Right lung (tissue), 10 donors: ENCODE measurements at places on chromosomes 6 and 20. TPM values are rescaled to one million over a fixed set of nuclear protein-coding genes. Genes with fewer than 3 reads are reported as not detected.
A peak's percentile ranks its signal among the peaks of the same experiment; 100 is the strongest.

VSTM2L gene
- polyA plus RNA-seq: 7.0 TPM

HRH3 gene
- not detected for polyA plus RNA-seq

RAET1E gene
- polyA plus RNA-seq: 0.61 TPM

CPNE5 gene
- 6.8 TPM for polyA plus RNA-seq

LY6G5C gene
- 4.9 TPM for polyA plus RNA-seq

DNA sequence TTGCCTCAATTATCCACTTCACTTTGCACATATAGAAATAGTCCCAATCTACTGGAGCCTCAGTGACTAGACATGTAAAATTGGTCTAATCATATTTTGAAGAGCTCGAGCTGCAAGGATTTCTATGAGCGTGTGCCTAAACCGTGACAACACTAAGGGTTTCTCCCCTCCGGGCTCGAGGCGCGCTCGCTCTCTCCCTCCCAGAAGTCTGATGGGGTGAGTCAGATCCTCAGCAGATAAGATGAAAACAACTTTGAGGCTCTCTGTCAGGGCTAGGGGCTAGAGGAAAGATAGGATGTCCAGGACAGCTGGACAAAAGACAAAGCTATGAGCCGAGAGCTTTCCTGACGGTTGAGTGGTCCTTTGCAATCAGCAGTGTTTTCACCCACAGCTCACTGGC, 16.8 kb downstream of the GNAS-AS1 start:
- no peak for DNase-seq

DNA sequence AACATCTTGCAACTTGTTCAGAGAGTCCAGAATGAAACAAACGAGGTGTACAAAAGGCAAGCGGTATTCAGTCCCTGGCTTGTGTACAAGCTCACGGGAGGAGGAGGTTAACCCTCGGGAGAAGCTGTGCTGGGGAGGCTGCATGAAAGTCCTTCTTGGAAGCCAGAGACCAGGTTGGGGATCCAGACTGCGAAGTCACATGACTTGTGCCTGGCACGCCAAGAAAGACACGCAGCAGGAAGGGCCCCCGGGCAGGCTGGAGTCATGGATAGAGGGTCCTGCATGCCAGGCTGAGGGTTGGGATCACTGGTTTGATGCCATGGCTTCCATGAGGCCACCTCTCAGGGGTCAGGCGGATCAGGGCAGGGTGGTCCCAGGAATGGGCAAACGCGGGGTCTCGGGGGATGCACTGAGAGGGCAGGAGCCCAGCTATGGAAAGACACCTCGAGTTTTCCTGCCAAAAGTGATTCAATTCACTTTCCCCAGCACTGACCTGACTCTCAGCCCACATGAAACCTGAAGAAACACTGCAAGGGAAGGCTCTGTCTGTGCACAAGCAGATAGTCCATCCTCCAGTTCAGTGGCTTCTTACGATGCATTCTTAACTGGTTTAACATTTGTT, 79.4 kb downstream of the DLL1 start:
- DNase-seq: no peak

- peak; percentile 79 for DNase-seq
Measured at GRCh38 chr6:18990059-18990978, 603.2 kb downstream of the RNF144B start.

DNA sequence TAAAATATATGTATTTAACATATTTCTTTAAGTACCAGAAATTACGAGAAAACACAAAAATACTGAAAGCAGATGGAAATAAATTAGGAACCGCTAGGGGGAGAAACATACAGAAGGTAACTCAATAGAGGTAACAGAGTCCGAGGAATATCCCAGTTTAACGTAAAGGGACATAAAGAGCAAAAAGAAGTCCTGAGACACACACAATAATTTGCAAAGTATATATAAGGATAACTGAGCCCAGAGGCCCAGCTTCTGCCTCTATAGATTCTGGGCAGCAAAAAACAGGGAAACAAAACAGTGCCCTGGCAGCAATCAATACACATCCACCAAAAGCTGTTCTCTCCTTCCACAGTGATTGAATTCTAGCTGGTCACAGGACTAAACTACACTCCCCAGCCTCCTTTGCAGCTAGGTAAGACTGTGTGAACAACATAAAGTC, 15.1 kb downstream of the TBC1D32 start:
- DNase-seq: no peak

DNA sequence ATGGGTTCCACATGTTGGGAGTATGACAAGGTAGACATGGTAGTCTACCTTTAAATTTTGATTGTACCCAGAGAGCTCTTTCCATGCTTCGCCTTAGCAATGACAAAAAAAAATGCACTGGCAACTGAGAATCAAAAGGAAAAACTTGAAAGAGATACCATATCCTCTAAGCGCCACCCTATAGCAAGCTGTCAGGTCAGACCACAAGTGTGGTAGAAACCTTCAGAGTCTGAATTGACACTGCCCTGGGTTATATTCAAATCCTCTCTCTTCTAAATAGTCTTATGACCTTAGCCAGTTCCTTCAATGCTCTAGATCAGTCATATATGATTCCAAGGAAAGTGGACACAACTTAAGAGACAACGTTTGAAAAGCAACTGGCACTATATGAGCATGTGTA, 45.6 kb upstream of the SMLR1 start:
- DNase-seq: no peak

GRCh38 chr20:48722002-48722731, 105.6 kb downstream of the PREX1 start:
- DNase-seq: no peak

DNA sequence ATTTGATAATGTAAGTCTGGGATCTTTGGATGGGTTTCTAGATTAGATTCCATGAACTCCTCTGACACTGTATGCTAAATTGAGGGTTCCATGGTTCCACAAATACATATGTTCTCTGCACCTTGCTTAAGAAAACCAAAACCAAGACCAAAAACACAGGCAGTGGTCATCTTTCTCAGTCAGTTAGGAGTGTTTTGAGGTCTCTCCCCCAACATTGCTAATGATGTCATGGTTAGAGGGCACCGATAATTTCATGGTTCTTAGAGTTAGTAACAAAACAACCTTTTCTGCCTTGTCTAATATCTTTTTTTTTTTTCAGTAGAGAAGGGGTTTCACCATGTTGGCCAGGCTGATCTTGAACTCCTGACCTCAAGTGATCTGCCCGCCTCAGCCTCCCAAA, 44.5 kb downstream of the ARID1B start:
- no peak for DNase-seq

- DNase-seq: no peak
Measured at GRCh38 chr6:17484201-17484849, 90.9 kb downstream of the CAP2 start.

DNA sequence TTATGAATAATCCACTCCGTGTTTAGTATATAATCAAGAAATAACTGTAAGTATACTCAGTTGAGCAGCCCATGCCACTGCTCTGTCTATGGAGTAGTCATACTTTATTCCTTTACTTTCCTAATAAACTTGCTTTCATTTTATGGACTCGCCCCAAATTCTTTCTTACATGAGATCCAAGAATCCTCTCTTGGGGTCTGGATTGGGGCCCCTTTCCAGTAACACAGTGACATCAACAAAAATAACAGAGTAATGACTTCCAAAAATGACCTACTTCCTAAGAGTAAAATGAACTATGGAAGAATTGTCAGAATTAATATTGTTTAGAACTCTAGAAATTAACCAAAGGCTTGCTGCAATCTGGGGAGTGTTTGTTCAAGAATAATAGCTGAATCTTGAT, 8.8 kb downstream of the OR2H1 start:
- DNase-seq: no peak

- no peak for DNase-seq
Measured at GRCh38 chr6:1815827-1816452, 206.2 kb downstream of the FOXC1 start.

GRCh38 chr20:20317195-20317594, 50.7 kb upstream of the INSM1 start:
- DNase-seq: no peak

DNA sequence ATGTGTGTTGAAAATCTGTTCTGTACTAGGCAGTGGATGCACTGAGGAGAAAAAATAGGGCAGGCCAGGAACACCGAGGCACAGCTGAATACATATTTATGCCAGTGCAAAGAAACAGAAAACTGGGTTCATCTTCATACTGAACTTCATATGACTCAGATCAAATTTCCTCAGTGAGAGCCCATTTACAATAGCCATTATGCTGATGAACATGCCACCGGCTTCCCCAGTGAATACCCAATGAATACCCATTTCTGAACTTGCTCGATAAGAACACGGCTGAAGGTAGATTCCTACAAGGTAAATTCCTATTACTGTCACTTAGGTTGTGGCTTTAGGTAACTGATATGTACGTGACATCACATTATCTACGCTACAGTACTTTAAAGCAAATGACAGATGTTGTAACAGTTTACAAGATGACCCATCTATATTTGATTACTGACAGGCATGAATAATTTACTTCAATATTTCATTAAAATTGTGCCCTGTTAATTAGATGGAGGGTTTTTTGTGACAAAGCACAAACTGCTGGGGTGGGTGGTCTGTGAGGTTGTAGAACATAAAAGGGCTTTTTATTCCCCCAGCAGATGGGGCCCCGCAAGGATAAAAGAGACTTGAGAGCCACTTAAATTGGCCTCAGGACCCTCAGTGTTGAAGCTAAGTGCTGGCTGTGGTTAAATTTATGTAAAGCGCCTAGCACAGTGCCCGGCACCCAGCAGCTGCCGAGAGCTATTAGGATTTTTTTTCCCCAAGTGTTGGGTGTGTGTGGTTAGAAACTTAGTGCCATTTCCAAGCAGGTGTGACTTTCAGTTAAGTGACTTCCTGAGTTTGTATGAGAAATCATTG, 264.5 kb downstream of the CD83 start:
- no peak for DNase-seq

GRCh38 chr6:112865131-112865530, 518.0 kb downstream of the RFPL4B start:
- DNase-seq: no peak

DNA sequence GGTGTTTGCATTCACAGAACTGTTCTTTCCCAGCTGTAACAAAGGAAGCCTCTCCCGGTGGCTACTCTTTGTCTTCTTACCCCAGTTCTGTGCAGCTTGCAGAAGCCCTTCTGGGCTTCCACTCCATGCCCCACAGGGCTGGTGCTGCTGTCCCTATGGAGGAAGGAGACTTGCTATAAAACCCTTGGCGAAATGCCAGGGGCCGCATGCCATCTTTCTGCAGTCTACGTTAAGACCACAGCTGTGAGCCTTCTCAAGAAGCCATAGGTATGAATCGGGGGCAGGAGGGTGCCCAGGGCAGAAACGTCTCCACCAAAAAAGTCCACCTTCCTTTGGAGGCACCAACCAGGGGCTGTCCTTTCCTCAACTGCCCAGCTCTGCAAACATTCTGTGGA, 60.7 kb downstream of the PRND start:
- DNase-seq: no peak

DNA sequence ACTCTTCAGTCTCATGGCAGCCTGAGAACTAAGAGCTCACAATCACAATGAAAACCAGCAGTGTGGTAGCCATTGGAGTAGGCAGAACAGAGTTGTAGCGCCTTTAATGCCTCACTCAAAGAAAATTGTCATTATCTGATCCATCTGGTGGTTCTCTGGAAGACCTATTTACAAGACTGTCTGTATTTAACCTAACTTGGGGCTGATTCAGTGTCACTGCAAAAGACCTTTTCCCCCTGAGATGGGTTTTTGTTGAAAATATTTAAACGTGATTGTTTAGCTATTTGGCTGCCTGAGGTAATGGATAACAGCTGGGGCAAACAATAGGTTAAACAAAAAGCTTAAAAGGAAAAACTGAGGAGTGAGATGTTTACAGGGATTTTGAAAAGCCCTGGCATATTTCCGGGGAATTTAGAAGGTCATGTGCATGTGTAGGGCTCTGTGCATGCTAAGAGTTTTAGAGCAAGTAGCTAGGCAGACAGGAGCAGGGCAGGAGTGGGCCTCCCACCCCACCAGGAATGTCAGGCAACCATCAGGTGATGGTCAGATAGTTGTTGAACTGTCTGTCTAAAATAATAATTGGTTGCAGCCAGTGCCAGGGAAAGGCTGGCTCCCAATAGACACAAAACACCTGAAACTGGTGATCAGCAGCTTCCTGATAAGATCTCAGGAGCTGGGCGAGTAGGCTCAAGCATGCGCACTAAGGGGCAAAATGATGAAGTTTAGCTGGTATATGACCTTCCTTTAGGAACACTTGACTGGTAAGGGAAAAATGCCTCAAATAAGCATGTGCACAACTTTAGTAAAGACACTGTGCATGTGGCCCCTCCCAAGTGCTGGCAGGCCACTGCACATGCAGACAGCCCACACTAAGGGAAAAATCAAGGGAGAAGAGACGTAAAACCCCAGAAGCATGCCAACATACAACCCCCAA, 70.8 kb upstream of the AKIRIN2 start:
- DNase-seq: no peak

DNA sequence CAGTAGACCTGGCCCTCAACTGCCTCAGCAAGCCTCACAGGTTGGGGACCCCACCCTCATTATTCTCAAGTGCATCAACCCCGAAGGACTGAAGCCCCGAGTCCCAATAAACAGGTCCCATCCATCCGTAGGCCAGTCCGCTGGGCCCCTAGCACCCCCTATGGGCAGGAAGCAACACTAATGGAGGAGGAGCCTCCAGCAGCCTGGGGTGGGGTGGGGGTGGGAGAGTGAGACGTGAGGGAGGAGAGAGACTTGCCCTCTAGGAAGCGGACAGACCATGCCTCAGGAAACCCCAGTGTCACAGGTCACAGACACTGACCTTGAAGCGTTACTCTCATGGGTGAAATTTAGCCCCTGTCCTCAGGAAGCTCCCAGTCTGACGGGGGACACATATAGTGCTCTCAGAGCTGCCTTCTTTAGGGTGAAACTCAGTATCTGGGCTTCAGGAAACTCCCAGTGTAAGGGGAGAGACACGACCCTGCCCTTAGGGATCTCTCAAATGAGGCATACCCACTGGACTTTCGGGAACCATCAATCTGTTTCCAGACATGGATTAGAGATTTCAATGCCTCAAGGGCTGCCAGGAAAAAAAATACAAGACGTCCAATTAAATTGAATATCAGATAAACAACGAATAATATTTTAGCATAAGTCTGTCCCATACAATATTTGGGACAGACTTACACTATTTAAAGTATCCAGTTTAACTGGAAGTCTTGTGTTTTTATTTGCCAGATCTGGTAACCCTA, 125.8 kb downstream of the MRPL14 start:
- DNase-seq: no peak

DNA sequence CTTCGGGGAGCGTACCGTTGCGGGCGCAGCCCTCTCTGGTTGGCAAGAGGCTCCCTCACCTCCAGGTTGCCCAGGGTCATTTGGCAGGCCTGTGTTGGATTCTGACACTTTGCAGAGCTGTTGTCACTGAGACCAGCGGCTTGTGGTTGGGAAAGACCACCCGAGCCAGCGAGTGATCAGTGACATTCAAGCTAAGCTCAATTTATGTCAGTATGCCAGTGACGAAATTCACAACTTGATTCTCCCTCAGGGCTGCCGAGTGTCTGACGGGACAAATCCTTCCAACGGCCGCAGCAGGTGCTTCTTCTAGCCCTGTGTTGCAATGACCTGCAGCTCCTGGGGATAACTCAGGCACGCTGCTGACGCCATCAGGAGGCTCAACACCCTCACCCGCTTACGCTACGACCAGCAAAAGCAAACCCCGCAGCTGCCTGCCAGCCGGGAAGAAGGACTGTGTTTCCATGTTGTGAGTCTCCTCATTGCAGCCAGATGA, 16.9 kb upstream of the SLC22A2 start:
- DNase-seq: no peak
